ENCODE measurements at places on chromosomes 7 and 10. TPM values are rescaled to one million over a fixed set of nuclear protein-coding genes. Genes with fewer than 3 reads are reported as not detected.
A peak's percentile ranks its signal among the peaks of the same experiment; 100 is the strongest.

The CPA2 gene
- total RNA-seq = 4,161 TPM

The UPK3BL2 gene
- 20.4 TPM for total RNA-seq

The NODAL gene
- not detected for total RNA-seq

The PIP gene
- not detected for total RNA-seq

The SYNPO2L gene
- not detected for total RNA-seq

The SRRM3 gene
- 3.4 TPM for total RNA-seq

DNA sequence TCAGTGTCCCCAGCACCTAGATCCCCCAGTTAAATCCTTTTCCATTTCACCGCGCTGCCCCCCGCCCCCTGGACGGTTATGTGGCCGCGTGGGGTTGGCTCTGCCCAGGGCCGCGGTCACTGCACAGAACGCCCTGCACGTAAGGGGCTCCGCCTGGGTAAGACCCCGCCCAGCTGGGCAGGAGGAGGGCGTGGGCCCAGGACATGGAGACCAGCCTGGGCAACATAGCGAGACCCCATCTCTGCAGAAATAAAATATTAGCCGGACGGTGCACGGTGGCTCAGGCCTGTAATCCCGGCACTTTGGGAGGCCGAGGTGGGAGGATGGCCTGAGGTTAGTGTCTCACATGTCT lies 650 bp upstream of the ZFAND2A start:
- no peak for DNase-seq

DNA sequence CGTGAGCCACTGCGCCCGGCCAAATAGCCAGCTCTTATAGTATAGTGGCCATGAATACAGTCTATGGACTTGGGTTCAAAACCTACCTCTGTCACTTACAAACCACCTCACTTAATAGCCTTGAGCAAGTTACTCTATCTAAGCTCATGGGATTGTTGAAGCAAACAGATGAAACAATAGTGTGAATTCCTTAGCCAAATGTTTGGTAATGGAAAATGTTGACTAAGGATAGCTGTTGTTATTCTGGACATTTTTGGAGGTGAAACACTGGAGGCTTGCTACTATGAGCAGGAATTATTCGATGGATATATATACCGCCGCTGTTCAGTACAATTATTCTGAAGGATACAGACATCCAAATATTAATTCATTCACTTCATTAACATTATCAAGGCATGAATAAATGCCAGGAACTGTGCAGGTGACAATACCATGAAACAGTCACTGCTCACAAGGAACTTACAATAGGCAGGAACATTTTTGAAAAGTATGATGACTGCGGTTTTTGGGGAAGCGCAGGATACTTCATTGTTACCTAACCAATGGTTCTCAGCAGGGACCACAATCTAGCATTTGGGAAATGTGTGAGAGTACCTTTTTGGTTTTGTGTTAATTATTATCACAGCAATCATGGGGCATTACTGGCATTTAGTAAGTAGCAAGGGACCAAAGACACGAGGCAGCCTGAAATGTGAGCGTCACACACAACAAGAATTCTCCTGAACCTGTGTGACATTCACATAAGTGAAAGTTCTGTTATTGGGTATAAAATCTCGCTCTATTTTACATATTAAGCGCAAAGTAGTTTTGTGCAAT lies 55.7 kb downstream of the CUBN start:
- no peak for DNase-seq

GRCh38 chr7:124996778-124997177 lies 67.2 kb upstream of the POT1 start:
- no peak for DNase-seq

- no peak for DNase-seq
Observed at GRCh38 chr7:3318874-3319273, 17.8 kb downstream of the SDK1 start.

DNA sequence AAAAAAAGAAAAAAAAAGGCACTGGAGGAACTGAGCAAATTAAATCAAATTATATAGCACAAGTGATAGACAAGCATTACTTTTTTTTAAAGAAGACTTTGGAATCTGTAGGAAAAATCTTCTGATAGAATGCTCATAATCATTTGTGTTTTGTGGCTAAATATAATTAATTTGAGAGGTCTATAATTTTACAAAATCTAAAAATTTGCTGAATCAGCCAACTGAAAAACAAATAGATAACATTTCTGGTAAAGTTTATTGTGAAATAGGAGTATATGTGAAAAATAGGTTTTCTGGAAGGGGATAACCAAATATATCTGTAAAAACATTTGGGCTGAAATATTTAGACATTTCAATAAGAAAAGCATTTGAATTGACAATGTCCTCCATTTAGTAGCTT lies 844.9 kb upstream of the COBL start:
- DNase-seq = no peak

GRCh38 chr7:139523199-139523941 lies at the start of gene CLEC2L:
CLEC2L (plus strand) TSS chr7:139523685; CDS start chr7:139523928, 243 bp downstream.
- no peak for DNase-seq

DNA sequence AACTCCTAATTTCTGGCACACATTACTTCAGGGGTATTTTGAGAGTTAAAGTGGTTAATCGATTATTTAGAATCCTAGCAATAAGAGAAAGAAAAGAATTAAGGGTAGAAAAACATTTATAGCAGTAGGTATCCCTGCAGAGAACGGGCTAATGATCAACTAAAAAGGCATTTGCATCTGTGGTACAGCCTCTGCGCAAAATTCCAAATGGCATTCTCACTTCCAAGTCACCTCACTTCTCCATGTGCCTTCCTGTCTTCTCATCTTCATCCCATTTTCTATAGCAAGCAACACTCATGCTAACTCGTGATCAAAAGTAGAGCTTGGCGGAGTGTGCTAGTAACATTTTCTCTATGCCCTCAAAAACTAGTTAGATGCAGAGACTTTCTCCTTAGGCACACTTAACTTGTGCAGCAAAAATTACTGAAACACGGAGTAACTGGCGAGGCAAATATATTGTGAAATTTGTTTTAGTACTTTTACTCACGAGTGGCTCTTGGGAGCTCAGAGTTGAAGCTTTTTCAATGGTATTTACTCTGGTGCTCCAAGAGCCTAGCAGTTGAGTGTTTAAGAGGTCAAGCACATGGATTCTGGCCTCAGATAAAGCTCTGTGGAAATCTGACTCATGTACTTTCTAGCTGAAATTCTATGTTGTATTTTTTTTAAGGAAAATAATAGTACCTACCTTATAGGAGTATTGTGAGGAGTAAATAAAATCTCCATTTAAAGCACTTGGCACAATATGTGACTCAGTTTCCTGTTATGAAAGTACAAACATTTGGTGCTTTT lies 65.1 kb downstream of the MET start:
- DNase-seq = no peak

DNA sequence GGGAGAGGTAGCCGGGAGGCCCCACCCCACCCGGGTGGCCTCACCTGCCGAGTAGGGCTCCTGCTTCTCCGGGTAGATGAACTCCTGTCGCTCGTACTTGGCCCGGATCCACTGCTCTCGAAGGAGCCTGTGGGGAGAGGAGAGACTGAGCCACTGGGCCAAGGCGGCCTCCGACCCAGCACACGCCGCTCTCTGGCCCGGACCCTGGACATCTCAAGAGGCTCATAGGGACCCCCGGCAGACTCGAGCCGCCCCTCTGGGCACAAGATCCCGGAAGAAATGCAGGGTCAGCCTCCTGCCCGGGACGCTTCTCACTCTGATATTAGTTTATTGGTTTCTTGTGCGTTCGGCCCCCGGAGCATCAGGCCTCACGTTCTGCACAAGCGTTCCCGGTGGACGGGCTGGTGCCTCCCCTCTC lies 34.5 kb downstream of the ADAP1 start:
- DNase-seq = peak; percentile 10

DNA sequence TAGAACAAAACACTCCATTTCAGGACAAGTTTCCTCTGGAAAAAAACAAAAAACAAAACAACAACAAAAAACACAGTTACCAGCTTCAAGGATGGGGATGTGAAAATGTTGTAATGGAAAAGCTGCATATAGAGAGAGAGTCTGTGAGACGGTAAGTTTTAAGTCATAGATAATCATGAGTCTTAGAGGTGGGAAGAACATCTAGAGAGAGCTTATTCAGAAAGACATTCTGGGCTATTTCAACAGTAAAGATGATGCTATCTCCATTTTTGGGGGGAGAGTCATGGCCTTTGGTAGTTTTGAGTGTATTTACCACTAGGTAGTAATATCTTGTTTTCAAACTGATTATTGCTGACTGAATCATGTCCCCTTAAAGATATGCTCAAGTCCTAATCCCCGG lies 23.3 kb upstream of the INPP5F start:
- DNase-seq = no peak

- no peak for DNase-seq
Observed at GRCh38 chr10:78771260-78771659, 297.5 kb upstream of the ZMIZ1 start.

DNA sequence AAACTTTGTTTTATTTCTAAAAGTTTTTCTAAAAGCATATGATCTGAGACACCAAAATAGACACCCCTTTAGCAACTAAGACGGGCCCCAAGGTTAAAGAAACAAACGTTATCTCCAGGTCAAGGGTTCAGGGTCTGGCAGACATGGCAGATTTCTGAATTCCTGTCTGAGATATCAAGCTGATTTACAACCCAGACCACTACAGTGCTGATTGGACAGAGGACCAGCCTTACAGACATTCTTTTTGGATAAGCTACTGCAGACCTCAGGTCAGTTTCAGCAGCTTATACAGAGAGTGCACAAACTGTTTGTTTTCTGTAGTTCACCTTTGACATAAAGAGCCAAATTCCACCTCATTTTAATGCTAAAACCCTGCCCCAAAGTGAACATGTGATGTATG lies 34.8 kb downstream of the SVOPL start:
- no peak for DNase-seq

DNA sequence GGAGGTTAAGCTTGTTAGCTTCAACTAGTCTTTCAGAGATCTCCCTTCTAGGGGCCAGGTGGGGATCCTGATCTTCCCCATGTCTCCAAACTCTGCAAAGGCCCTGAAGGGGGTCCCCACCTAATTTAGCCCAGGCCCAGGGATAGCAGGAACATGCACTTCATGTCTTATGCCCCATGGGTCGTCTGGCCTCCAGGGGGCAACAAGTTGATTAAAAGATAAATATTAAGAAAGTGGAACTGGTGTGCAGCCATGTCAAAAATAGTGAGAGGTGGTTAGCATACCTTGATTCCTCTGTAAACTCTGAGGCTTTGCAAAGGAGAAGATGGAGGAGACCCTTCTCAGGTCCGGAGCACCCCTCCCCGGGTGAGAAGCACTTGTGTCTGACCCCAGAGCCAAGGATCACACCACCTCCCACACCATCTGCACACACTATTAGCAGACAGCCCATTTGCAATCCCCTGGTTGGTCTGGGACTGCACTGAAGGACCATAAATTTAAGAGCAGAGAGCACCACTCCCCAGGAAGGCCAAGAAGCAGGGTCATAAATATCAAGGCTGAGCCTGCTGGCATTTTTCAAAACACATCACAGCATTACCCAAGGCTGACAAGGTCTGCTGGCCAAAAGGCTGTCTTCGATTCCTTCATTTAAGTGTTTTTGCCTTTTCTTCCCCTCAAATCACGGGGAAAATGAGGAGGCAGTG lies 44.2 kb upstream of the LRRC18 start:
- DNase-seq = no peak

DNA sequence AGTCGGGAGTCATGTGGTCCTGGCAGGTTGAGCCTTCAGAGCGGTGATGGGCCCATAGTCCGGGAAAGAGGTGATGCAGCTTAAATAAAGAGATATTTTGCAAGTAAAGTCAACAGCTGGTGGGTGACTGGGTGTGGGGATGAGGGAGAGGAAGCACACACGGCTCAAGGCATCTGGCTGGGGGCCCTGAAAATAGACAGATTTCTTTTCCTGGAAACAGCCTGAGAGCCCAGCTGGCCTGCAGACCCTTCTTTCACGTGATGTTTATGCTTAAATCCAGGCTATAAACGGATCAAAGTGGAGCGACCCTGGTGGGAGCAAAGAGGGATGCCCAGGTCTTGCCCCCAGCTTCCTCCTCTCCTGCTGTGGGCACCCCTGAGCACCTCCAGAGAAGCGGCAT lies 149.1 kb downstream of the TEX36 start:
- no peak for DNase-seq

GRCh38 chr10:81096558-81096957 lies 558.9 kb downstream of the SH2D4B start:
- no peak for DNase-seq

DNA sequence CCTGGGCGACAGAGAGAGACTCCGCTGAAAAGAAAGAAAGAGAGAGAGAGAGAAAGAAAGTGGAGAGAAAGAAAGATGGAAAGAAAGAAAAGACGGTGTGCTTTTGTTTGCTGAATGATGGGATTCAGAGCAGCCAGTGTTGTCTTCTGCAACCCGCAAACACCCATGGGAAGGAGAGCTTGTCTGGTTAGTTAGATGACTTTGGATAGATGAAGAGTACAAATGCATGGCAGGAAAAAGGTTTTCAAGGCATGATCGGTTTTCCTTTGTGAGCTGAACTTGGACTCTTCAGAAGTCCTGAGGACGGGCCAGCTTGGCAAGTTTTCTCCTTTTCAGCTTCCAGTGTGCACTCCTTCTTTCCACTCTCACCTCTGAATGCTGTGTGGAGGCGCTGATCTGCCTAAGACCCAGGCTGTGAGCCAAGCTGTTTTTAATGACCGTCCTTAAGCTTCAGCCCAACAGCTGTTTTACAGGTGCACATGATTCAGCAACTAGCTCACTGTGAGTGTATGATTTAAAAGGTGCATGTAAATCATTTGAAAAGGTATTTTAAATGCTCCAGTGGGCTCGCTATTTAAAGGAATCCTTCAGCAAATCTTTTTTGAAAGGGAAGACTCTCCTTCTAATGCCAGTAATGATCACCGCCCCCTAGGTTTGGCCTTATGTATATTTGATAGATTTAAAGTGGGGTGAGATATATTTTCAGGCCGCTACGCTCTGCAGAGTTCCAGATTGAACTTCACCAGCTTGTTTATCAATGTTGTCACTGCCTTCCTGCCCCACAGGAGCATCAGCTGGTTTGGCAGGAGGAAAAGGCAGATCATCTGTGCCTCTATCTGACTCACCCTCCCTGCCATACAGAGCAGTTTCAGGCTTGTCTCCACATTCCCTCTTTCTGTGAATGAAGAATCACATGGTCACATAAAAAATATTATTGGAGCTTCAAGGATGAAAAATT lies 115.0 kb downstream of the PLXDC2 start:
- DNase-seq = peak; percentile 30

- DNase-seq = no peak
Observed at GRCh38 chr10:110361800-110362456, 57.2 kb upstream of the SMNDC1 start.

- no peak for DNase-seq
Observed at GRCh38 chr10:24916365-24916764, 36.0 kb downstream of the PRTFDC1 start.

DNA sequence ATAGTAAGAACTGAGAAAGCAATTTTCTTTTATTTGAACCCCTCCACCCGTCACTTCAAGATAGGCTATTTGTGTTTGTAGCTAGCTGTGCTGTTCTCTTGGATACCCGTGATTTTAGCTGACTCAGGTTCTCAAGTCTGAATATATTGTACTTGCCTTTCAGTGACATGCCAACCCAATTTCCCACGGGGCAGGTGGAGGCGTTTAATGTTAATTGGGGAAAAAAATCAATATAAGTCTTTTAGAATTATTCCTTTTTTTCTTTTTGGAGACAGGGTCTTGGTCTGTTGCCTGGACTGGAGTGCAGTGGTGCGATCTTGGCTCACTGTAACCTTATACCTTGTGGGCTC lies 36.4 kb downstream of the ZRANB1 start:
- DNase-seq = no peak
